Transverse colon (tissue), 4 donors: ENCODE measurements at places on chromosomes 2 and 18. TPM values are rescaled to one million over a fixed set of nuclear protein-coding genes. Genes with fewer than 3 reads are reported as not detected.

The UNC80 gene
- 0.16 TPM for total RNA-seq

The POTEJ gene
- total RNA-seq: not detected

The TXNL1 gene
- total RNA-seq: 3.0 TPM

The NTSR2 gene
- total RNA-seq: not detected

The CACNB4 gene
- 1.6 TPM for total RNA-seq

The LTBP1 gene
- total RNA-seq: 22.1 TPM

The CDCA7 gene
- total RNA-seq: 6.4 TPM

The ALPI gene
- 50.9 TPM for total RNA-seq

The ING5 gene
- total RNA-seq: 94.3 TPM

The SATB2 gene
- 316 TPM for total RNA-seq

The MYO5B gene
- total RNA-seq: 111 TPM

The LCLAT1 gene
- total RNA-seq: 10.9 TPM

The FAM110C gene
- 53.9 TPM for total RNA-seq

The CYP27C1 gene
- 0.64 TPM for total RNA-seq

The CKAP2L gene
- 2.2 TPM for total RNA-seq

The CCDC74B gene
- 0.55 TPM for total RNA-seq

The SERPINB8 gene
- total RNA-seq: 13.3 TPM

The DCDC2C gene
- not detected for total RNA-seq

The ARHGEF33 gene
- not detected for total RNA-seq

The AQP12A gene
- not detected for total RNA-seq

The PSTPIP2 gene
- 10.3 TPM for total RNA-seq

The TNFRSF11A gene
- total RNA-seq: 33.7 TPM

The RAB12 gene
- total RNA-seq: 27.7 TPM

The CPO gene
- not detected for total RNA-seq

The RTP5 gene
- not detected for total RNA-seq

The CBLN2 gene
- total RNA-seq: 0.75 TPM

The BOLL gene
- total RNA-seq: not detected

The MERTK gene
- total RNA-seq: 10.8 TPM

The CCDC88A gene
- 33.7 TPM for total RNA-seq

The PAX8 gene
- total RNA-seq: 13.7 TPM

The POTEF gene
- not detected for total RNA-seq

The FOXD4L1 gene
- total RNA-seq: not detected

The GCG gene
- total RNA-seq: 17.6 TPM

The PDE11A gene
- total RNA-seq: 1.2 TPM

The EPHA4 gene
- 21.0 TPM for total RNA-seq

The AQP12B gene
- 0.55 TPM for total RNA-seq

The TMEM247 gene
- not detected for total RNA-seq

The GPAT2 gene
- total RNA-seq: 3.7 TPM

The COL5A2 gene
- 36.4 TPM for total RNA-seq

The GAL3ST2 gene
- 364 TPM for total RNA-seq

The UGT1A9 gene
- 4.6 TPM for total RNA-seq

The DSC2 gene
- total RNA-seq: 14.5 TPM

The EIF2AK2 gene
- total RNA-seq: 63.2 TPM

The ITGB6 gene
- 12.3 TPM for total RNA-seq

The CNOT11 gene
- 36.8 TPM for total RNA-seq

The SULT1C4 gene
- total RNA-seq: not detected

The MLPH gene
- 889 TPM for total RNA-seq

The HOXD13 gene
- not detected for total RNA-seq

The IGFBP5 gene
- 167 TPM for total RNA-seq

The RBM44 gene
- total RNA-seq: not detected

The FHOD3 gene
- total RNA-seq: 3.5 TPM

The CCDC141 gene
- total RNA-seq: 0.40 TPM

The CHRNG gene
- total RNA-seq: not detected
